ENCODE measurements at places on chromosomes 7 and 10.

GRCh38 chr7:122303531-122304318, 825 bp downstream of the FEZF1 start:
- no peak for DNase-seq

DNA sequence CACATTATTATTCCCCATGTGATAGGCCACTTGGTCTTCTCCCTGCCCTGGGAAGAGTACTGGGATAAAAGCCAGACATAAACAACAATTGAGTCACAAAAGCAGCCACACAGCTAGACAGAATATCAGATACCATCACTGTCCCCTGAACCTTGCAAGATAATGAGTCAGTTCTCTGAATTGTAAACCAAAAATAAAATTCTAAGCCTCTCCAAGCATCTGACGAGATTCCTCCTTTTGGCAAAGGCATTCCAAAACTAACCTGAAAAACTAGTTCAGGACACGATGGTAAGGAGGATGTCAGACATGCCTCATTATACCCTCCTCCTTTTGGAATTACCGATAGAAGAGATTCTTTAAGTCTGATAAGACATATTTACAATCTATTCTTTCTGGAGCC, 450.7 kb downstream of the HTR7 start:
- DNase-seq: no peak

GRCh38 chr7:74233655-74234285, 20.4 kb downstream of the RFC2 start:
- no peak for DNase-seq

DNA sequence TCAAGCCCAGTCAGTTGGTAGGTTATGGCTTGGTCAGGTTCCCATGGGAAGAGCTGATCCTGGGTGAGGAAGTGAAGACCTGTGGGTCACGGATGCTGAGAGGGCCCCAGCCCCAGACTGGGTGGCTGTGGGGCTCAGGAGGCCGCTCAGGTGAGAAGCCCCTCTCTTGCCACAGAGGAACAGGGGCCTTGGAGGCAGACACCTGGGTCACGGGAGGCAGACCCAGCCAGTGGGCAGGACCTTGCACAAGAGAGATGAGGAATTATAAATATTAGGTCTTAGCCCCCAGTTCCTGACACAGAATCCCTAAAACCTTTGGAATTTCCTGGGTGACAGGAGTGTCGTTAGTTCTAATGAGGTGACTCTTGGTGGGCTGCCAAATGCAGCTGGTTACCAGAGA, 10.6 kb upstream of the CRHR2 start:
- no peak for DNase-seq

GRCh38 chr7:116111475-116111874, 80.9 kb upstream of the TFEC start:
- no peak for DNase-seq

DNA sequence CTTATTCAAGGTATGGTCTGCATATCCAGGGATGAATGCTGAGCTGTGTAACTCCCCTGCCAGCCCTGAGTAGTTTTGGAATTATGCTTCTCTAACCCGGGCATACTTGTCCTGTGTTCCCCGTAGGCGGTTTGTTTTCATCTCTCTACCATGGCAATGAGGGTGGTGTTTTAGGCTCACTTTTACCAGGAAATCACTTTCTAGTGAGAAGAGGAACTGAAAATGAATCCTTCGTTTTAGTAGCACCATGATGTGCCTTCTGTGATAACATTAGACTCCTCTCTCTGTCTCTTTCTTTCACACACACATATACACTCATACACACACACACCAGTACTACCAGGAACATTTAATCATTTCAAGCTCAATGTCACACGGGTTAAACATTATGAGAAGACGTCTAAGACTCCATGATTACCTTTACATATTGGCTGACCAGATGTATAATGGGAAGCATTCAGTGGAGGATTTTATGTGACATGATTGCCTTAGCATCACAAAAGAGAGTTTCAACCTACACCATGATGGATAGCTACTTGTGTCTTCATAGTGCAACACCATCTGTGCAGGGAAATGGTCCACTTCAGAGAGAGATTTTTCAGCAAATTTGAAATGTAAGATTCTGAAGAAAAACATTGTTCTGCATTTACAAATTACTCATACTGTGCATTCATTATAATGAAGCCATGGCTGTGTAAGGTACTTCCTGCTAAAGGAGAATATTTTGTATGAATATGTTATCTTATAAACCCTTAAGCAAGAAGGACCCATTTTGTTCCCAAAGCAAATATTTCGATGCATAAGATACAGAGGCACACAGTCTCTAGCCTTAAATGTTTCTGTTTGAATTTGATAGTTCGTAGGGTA, 31.0 kb upstream of the PFKP start:
- DNase-seq: no peak

DNA sequence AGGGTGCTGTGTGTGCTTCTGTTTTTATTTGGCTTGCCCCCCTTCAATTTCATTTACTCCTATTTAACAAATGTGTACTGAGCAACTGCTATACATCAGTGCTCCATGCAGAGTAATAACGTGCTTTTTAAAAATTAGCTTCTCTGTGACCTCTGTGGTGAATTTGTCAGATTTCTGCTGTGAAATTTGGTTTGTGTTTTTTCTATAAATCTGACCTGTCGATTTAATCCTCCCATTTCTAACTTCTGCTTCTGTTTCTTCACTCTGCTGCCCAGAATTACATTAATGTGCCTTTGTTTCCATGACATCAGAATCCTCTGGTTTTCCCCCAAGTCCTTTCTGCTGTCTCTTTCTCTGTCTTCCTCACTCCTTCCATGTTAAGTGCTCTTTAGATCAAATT, 123.8 kb upstream of the CACNA2D1 start:
- no peak for DNase-seq

Data from naive thymus-derived CD4-positive, alpha-beta T cell (primary cell).